ENCODE measurements at places on chromosomes 13 and 19.

DNA sequence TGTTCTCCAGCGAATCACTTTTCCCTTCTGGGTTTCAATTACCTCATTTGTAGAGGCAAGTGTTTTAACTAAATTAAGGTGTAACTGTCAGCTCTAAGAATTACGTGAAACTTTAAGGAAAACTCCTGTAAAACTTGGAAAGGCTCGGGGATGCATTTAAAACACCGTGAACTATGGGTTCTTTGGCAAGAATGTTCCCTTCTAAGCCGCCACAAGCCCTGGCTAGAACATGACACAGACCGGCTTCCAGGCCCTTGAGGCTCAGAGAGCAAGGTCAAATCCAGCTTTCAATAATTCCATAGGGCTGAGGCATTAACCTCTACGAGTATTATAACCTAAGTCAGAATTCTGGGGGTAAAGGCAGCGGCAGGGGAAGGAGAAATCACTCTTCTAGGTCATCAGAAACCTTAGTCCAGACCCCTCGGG lies 685 bp downstream of the VWA8 start:
- DNase-seq, result peak; percentile 11

DNA sequence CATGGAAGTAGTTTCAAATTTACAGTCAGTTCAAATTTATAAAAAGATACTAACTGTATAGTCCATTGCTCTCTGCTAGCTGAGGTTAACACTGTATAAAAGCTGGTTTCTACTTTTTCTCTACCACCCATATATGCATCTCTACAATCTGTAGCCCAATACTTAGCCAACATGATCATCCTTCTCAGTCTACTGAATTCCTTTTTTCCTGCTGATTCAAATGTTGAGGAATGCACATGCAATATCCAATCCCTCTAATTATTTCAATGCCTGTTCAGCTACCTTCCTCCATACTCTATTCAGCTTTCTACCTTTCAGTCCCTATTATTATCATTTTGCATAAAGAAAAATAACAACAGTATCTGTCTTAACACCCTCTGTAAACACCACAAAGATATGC lies 15.6 kb downstream of the KPNA3 start:
- DNase-seq, result no peak

GRCh38 chr19:11566164-11566563 lies 7.1 kb upstream of the ELOF1 start:
- DNase-seq, result no peak

GRCh38 chr19:49831592-49831991 lies 13.5 kb downstream of the MED25 start:
- DNase-seq, result no peak

DNA sequence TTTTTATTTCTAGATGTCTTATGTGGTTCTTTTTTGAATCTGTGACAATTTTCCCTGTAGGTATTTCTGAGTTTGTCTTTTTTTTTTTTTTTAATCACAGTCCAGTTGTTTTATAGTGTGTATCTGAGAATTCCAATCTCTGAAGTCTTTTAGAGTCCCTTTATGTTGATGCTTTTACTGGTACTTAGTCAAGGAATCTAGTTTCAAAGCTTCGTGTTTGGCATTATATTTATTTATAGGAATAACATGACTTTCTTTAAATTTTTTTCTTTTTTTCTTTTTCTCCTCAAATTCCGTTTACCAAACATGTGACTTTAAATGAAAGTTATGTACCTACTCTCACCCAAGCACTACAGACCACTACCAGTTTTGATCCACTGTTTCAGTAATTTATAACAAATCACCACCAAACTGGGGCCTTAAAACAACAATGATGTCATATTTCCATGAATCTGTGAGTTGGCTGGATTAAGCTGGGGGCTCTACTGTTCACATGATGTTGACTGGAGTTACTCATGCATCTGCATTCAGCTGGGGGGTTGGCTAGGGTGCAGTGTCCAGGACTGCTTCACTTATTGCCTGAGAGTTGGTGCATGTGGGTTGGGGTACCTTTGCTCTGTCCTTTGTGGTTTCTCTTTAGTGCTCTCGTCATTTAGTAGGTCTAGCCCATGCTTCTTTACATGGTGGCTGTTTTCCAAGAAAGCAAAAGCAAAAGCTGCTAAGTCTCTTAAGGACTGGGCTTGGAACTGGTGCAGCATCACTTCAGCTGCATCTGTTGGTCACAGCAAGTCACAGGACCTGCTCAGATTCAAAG lies 22.3 kb downstream of the KCTD4 start:
- DNase-seq, result peak; percentile 78

GRCh38 chr13:109567315-109567714 lies 219.1 kb downstream of the IRS2 start:
- DNase-seq, result no peak

- no peak for DNase-seq
These were observed 54.1 kb upstream of the PDCD5 start for GRCh38 chr19:32526895-32527294.

GRCh38 chr13:27826379-27827353 lies 34.4 kb downstream of the GSX1 start:
- DNase-seq, result peak; percentile 59

All from A172 (cell line).